ENCODE measurements at places on chromosomes 11 and 22.

DNA sequence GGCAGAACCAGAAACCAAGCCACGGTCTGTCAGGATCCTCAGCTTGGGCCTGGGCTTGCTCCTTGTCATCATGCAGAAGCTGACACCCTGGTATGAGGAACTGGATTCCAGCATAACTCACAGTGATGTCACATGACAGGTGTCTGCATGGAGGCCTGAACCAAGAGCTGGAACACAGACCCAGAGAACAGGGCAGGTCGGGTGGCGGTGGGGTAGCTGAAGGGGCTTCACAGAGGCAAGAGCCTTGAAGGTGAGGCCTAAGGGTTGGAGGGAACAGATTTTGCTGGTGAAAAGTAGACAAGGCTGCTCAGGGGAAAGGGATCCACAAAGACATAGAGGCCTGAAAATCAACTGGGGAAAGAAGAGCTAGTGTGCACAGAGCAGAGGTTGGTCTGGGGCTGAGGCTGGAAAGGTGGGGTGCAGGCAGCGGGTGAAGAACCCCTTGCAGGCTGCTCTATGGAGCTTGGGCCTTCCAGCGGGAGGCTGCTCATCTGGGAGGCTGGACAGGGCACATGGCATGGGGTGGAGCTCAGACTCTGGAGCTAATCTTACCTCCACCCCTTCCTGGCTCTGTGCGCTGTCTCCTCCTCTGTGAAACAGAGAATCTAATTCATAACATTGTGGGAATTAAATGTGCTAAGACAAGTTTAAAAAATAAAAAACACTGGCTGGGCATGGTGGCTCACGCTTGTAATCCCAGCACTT is 18.4 kb upstream of the RPS3 start:
- DNase-seq: no peak

DNA sequence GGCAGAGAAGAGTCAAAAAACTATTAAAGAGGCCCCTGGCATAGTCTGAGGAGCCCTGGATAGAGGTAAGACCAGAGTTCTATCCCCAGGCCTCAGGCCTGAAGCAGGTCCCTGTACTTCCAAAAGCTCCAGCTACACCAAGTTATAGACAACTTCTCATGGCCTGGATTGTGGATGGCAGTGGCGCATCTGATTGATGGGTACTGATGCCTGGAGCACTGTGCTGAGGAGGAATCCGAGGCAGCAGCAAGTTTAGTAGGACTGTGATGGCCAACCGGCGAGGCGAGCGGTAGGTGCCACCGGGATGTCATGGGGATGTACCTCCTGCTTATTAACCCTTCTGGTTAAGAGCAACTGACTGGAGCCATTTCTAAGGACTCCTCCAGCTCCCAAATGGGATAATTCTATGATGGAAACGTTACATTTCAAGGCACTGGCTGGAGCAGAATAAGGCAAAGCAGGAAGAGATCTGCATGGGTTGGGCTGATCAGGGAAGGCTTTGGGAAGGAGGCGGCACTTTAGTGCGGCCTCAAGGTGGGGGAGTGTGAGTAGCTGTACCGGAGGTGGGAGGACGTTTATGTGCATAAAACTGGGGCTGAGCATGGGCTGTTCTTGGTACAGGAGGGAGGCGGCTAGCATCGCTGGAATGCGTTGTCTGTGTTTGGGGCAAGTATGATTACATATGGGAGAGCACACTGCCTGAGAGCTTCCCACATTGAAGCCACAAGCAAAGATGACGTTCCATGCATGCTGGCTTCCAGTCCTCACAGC is 24.2 kb upstream of the JAM3 start:
- DNase-seq: no peak

- no peak for DNase-seq
Observed at GRCh38 chr11:111921541-111922230, 3.0 kb downstream of the C11orf52 start.

DNA sequence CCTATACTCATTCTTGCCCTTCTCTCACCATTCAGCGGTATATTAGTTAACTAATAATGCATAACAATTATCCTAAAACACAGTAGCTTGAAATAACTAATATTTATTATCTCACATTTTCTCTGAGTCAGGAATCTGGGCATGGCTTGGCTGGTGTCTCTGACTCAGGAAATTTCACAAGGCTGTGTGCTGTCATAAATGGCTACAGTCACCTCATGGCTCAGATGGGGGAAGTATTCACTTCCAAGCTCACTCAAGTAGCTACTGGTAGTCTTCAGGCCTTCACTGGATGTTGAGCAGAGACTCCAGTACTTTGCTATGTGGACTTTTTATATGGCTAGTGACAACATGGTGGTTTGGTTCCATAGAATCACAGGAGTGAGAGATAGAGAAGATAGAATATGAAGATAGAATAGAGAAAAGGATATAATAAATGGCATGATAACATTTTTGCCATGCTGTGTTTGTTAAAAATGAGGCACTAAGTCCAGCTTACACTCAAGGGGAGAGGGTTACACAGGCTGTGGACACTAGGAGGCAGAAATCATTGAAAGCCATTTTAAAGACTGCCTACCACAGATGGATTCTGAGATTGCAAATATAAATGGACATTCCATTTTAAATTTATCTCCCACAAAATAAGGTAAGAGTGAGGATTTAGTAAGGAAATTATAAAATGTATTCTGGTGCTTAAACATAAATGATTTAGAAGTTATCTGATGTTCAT is 997.8 kb upstream of the CHORDC1 start:
- no peak for DNase-seq

GRCh38 chr11:1205987-1206331 is 16.9 kb upstream of the MUC5B start:
- no peak for DNase-seq

DNA sequence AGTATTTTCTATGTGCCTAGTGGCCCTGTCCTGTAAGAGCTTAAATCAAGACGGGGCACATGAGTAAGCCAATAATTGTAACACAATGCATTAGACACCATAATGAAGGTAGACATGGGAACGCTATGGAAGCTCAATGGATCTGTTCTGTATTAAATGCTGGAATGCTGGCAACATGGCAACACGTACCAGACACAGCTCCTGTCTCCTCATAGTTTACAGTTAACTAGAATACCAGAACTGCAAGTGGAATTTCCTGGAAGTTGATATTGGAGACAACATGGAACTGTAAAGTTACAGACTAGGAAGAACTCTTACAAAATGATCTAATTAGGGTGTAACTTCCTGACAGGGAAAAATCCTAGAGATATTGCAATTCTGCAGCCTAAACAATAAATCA is 12.4 kb downstream of the P4HA3 start:
- DNase-seq: no peak

- DNase-seq: no peak
Observed at GRCh38 chr22:20624161-20624616, 116.8 kb downstream of the MED15 start.

DNA sequence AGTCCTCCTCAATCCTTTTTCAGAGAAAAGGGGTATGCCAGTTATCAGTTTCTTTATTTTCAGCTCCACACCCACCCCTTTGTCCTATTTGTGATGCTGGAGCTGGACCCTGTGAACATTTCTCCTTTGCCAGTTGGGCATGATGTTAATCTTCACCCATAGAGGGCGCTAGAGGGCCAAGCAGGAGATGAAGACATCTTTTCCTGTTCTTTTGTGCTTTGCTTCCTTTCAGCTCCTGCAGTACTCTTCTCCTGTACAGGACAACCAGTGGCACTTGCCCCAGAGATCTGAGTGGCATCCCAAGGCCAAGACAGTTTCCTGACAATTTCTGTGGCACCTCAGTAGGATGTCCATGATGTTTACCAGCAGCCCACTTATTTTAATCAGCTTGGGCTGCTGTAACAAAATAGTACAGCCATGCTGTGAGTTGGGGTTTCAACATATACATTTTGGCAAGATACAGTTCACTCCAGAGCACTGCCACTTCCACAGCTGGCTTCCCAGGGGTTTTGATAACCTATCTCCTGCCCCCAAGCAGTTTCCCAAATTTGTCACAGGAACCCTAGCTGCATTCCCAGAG is 4.6 kb downstream of the SAA2 start:
- DNase-seq: peak; percentile 25
